Bone marrow (tissue), 2 donors: ENCODE measurements at places on chromosomes 2 and 18.

DNA sequence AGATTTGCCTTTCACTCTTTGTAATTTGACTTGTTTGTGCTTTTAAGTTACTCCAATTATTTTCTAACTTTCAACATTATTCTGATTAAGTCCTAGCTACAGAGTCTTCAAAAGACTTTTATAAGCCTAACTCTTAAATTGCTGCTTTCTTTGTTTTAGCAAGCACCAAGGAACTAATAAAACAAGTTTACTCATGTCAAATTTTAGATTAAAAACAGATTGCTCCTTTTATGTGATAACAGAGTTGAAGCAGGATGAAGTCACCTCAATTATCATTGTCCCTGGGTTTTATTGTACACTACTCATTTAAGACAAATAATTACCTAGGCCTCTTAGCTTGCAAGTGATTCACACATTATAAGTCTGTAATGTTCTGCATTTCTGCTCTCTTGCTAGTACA is 678.4 kb downstream of the ERBB4 start:
- no peak for DNase-seq

DNA sequence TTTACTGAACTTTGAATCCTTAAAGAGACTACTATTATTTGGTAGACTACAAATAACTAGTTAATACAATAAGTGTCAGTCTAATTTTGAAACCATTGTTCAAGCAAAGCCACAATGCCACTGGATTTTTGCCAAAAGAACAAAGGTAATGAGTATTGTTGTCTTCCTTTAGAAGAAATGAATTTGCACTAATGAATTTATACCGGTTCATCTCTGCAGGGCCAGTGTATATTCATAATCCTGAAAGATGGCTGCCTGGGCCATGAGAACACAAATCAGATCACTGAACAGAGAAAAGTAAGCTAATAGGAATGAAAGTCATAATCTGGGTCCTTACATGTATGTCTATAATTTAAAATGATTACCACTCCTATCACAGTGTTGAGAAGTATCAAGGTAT is 31.2 kb downstream of the GCFC2 start:
- no peak for DNase-seq

DNA sequence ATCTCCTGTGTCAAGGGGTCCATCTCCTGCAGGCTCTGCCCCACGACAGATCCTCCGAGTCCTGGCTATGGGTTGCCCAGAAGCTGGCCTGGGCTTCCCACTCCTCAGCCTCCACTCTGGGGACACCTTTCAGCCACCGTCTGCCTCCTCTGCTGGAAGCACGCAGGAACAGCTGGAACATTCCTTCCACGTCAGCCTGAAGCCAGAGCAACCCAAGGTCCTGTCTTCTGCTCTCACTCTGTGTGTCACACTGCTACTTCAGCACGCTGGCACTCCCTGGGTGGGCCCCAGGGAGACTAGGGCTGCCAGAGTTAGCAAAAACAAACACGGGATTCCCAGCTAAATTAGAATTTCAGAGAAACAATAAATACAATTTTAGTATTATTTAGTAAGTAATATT is 148.8 kb downstream of the HRH4 start:
- DNase-seq, result no peak

- DNase-seq, result no peak
Observed at GRCh38 chr18:61388010-61388409, 54.8 kb downstream of the CDH20 start.

GRCh38 chr2:237774811-237775553 is 23.6 kb upstream of the RBM44 start:
- no peak for DNase-seq
